ENCODE measurements at places on chromosomes 12 and 14.

GRCh38 chr12:52969828-52970569, 21.1 kb downstream of the KRT18 start:
- DNase-seq: no peak

- DNase-seq: no peak
Measured at GRCh38 chr12:1006255-1006654, 15.2 kb downstream of the ERC1 start.

DNA sequence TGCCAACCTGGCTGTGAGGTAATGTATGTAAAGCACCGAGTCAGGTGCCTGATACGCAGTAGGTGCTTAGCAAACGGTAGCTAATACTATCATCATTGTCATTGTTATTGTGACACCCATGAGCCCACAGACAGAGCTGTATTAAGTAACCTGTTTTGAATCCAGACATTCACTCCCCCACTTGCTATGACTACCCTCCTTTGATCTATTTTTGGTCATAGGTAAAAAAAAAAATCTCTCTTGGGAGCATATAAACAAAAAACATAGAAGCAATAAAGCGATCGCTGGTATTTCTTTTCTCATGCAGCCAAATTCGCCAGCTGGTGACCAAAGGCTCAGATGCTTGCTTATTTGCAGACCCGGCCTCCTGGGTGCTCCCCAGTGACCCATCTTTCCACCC, 330.2 kb downstream of the DPF3 start:
- no peak for DNase-seq

- peak; percentile 16 for DNase-seq
Measured at GRCh38 chr12:129903092-129903945, 506 bp downstream of the TMEM132D start.

DNA sequence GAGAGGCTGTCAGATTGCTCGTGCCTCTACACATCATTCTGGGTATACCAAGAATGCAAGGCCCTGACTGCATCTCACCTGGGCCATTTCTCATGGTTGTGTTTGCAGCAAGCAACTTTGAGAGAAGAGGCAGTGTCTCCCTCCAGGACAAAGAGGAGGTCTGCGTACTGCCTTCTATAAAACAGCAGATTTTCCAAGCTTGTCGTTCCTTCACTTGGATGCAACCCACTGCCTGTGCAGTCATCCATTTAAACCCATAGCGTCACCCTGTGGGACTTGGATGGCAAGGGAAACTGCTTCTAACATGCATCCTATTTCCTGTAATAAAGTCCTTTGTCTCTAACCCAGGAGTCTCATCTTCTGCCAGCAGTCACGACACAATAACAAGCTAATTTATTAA, 1.3 kb downstream of the POMT2 start:
- DNase-seq: no peak

DNA sequence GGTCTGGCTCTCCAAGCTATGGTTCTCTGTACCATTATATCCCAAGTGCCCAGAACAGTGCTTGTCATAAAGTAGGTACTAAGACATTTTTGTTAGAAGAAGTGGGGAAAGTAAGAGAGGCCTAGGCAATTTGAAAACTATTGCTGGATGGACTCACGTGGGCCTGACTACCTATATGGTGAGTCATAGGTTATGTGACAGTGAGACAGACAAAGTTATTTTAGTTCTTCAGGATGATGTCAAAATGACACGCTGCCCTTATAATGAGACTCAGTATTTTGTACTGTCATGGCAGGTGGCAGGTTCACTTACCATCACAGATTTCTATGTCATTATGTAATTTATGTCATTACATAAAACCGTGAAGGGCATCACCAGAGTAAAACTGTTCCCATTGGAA, 53.1 kb downstream of the PARP11 start:
- no peak for DNase-seq

Measured in SK-N-DZ (cell line).